ENCODE measurements at places on chromosomes 7 and 10. TPM values are rescaled to one million over a fixed set of nuclear protein-coding genes. Genes with fewer than 3 reads are reported as not detected.

Gene CPA2
- polyA plus RNA-seq, result 0.05 TPM

Gene NPSR1
- polyA plus RNA-seq, result not detected

Gene SH2D4B
- polyA plus RNA-seq, result not detected

Gene ARHGEF35
- not detected for polyA plus RNA-seq

Gene TEX47
- not detected for polyA plus RNA-seq

DNA sequence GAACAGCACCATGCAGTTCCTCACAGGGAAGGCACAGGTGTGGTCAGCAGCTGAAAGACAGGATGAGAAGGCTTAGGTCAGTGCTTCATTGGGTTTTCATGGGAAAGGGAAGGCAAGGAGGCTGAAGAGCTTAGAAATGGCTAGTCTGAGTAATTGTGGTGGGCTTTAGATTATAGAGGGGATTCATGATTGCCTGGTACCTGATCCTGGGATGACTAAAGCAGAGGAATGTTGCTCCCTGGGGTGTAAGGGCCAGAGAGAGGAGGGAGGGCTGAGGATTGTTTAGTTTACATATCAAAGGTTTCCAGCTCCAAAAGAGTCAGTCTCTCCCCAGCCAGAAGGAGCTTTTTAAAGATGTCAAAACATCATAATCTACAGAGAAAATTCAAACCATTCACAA lies 396.3 kb upstream of the POM121L12 start:
- DNase-seq, result no peak

DNA sequence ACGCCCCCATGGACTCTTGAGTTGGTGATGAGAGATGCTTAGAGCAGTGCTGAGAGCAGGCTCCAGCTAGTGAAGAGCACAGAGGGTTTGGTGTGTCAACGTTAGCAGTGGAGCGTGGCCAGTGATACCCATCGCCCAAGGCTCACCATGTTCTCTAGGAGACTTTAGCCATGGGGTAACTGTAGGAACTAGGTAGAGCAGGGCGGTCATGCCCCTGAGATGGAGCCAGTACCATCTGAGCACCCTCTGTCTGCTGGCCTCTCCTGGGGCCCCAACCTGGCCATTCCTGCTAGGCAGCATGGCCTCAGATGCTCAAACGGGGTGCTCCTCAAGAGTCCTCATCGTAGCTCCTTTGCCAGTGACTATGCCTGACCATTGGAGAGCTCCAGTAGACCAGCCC lies 179.7 kb downstream of the KCND2 start:
- no peak for DNase-seq

DNA sequence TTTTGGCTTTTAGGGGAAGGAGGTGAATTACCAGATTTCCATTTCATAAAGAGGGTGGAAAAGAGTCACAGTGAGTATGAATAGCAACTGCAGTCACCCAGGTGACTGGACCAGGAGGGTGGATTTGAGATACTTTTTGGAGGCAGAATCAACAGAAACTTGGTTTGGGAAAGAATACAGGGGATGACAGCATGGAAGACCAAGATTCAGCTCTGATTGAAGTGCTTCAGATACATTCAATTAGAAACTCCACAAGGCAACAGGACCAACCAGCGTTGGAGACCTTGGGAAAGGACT lies 83.0 kb downstream of the SGMS1 start:
- no peak for DNase-seq

GRCh38 chr10:69620625-69621024 lies 9.4 kb upstream of the FAM241B start:
- no peak for DNase-seq

GRCh38 chr7:117941138-117941810 lies 68.0 kb upstream of the CTTNBP2 start:
- DNase-seq, result no peak

- no peak for DNase-seq
Observed at GRCh38 chr7:99953649-99954048, 22.2 kb downstream of the AZGP1 start.

- DNase-seq, result no peak
Observed at GRCh38 chr7:43649755-43650274, 66.9 kb downstream of the STK17A start.

DNA sequence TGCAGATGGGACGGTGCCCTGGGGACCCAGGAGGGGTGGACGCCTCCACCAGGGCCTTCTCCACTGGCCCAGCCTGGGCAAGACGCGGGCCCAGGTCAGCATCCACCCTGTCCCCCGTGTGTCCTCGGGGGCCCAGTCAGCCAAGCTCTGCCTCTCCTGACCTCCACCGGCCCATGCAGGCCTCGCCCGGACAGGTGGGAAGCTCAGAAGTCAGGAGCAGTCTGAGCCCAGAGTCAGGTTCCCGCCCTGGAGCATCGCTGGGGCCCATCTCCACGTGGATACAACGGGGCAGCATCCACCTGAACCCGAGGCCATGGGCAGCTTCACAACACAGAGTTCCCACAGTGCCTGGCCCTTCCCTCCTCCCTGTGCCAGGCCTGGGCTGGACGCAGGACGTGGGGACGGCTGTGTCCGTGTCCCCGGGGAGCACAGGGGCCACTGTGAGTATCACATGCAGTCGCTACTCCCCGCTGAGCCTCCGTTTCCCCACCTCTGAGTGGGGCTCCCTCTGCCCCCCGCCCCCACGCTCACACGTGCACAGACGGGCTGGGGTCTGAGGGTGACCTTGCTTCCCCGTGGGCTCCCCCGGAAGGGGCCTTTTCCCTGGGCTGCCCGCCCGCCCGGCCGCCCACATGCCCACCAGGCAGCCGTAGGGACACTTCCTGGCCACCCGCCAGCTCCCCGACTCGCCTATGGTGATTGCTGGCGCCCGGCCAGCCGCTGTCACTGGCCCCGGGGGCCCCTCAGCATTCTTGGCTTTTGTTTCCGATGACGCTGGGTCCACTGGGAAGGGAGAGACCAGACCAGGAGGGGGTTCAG lies 64.3 kb downstream of the PDGFA start:
- DNase-seq, result peak; percentile 83

All from K562 (cell line).